ENCODE measurements at places on chromosomes 6 and 20.

DNA sequence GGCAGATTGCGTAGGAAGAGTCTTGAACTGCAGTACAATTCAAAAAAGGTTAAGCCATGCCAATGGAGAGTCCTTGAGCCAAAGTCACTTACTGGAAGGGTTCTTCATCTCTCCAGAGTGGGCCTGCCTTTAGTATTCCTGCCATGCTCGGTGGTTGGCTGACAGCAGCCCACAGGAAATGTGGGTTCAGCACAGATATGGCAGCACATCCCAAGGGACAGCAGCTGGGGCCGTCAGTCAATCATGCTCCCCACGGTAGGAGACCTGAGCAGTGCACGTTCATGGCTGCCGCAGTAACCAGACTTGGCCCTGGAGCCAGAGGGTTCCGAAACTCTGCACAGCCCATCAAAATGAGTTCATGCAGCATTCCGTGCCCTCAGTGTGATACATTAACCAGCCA, 63.6 kb upstream of the SIRPA start:
- DNase-seq = no peak

DNA sequence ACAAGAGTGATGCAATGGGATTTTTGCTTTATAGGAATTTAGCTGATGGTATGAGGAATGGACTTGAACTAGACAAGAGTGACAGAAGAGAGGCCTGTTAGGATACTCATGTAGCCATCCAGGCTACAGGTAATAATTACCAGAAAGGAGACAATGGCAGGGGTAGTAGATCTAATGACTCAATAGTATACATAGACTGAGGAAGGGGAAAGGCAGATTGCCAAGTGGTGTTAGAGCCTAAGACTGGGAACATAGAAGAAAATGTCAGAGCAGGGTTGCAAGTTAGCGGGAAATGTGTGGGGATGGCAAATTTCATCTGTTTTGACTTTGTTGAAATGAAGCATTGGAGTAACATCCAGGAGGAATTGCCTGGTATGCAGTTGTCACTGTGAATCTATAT, 295.6 kb downstream of the UTRN start:
- no peak for DNase-seq

DNA sequence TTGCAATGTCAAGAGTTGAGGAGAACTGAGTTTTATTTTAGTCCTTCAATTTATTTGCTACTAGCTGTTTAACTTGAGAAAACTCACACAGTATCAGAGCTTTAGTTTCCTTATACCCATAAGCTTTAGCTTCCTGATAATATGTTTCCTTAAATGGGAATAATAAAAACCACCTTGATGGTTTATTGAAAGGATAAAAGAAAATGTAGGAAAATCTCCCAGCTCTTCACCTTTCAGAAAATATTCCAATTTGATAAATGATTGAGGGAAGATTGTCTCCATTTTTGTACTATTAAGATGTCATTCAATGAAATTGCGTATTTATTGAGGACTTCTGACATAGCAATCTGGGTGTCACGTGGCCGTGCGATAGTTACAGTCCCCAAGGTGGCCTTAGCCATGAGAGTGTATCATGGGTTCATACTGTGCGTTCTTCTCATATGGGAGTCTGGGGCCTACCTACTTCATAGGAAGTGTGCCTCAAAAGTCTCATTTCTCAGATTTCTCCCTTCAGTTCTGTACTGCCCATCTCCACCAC, 296.3 kb upstream of the BMP2 start:
- DNase-seq = no peak

GRCh38 chr6:70370496-70370895, 42.8 kb upstream of the FAM135A start:
- DNase-seq = no peak

DNA sequence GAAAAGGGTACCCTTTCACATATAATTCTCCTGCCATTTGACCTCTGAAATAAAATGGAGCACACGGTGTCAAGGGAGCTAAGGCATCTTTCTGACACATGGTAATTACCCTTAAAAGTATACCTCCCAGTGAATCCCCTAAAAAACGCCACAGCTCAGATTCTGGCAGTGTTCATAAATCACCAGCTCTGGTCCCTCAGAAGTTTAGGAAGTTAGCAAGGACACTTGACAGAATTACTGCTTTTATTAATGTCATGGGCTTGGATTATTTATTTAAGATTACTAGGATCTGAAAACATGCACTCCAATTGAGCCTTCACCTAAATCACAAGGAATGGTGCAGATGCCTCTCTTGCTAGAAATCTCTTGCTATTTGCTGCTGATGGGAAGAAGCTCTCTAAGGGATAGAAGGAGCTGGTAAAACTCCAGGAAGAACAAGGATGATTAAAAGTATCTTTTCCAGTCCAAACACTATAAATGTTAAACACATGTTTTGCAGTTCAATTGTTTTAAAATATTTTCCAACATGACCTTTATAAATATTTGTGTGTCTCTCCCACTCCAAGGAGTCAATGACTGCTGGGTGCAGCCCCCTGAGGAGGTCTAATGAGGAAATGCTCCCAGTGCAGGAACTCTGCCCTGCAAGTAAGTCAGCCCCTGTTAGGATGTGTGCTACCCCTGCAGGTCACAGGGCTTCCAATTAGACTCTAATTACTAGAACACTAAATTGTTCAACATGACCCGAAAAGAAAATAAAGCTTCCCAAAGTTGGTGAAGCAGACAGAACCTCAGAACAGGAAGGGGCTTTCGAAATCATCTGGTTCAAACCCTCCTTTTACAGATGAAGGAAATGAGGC, 230.3 kb downstream of the TFAP2A start:
- DNase-seq = no peak

DNA sequence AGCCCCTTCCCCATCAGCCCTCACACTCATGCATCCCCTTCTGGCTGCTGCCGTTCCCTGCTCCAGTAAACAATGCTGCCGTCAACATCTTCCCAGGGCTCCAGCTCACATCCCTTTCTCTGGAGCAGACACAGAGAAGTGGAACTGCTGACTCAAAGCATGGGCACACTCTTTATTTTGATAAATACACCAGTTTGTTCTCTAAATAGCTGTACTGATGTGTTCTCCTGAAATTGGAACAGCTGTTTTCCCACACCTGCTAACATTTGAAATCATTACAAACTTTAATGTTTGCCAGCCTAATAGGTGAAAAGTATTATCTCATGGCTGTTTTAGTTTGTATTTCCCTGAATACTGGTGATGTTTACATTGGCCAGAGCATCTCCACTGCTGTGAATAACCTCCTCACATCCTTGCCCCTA, 102.1 kb upstream of the NXT1 start:
- DNase-seq = no peak

DNA sequence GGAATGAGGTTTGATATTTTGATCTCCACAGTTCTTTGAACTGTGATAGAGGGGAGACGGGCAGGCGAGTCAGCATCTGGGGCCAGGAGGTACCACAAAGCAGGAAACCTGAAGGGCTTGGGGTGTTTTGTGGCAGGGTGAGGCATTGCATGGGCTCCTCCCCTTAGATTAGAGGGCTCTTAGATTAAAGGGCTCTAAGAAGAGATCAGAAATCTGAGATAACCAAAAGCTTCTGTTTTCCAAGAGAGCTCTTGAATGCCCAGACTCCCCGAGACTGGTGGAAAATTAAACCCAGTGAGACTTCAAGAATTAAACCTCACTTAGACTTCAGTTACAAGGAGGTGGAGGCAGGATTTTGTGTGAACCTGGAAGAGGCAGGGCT, 2.4 kb upstream of the GPX5 start:
- DNase-seq = no peak

DNA sequence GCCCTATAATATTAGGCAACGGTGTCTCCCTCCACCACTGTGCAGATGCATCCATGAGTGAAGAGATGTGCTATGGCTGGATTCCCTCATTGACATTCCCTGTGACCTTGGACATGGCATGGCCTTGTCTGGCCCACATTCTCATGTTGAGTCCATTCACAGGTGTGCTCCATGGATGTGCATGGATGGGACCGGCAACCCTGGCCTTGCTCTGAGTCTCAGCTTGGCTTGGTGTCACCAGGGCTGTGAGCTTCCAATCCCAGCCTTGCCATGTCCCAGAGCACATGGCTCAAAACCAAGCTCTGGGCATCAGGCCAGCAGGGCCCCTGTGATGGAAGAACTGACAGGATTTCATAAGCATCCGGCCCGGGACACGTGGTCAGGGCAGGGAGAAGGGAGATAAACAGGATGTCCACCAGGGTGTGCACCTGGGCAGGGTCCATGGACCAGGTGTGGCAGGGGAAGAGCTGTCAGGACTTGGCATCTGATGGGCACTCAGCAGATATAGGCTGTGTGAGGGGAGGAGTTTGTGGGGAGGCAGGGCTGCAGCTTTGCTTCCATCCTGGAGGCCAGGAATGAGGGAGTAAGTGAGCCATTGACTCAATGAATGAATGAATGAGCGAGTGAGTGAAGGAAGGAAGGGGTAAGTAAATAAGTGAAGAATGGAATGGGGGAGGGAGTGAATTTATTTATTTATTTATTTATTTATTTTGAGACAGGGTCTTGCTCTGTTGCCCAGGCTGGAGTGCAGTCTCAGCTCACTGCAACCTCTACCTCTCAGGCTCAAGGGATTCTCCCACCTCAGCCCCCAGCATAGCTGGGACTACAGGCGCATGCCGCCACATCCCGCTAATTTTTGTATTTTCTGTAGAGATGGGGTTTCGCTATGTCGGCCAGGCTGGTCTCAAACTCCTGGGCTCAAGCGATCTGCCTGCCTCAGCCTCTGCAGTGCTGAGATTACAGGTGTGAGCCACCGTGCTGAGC, 15.7 kb downstream of the NRSN2 start:
- DNase-seq = no peak

DNA sequence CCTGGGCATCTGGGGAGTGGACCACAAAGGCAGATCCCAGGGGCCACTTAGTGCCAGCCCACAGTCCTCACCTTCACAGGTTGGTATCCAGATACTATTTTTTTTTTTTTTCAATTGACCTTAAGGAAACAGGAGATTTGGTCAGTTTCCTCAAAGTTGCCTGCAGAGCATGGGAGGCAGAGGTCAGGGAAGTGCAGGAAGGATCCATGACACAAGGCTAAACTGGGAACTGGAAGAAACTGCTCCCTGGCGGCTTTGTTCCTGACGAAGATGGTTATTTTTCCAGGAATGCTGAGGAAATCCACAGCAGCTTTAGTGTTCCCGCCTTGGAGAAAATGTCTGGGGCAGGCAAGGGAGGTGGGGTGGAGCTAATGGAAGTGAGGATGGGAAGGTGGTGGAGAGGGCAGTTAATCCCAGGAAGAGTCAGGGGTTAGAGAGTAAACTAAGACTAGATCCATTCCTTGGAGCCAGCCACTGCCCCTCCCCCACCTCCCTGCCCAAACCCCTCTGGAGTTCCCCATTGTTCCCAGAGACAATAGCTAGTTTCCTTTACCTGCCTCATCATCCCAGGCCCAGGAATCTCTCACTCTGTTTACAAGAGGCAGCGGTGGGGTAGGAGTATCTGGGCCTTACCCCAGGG, 14.3 kb upstream of the MYMX start:
- DNase-seq = no peak

DNA sequence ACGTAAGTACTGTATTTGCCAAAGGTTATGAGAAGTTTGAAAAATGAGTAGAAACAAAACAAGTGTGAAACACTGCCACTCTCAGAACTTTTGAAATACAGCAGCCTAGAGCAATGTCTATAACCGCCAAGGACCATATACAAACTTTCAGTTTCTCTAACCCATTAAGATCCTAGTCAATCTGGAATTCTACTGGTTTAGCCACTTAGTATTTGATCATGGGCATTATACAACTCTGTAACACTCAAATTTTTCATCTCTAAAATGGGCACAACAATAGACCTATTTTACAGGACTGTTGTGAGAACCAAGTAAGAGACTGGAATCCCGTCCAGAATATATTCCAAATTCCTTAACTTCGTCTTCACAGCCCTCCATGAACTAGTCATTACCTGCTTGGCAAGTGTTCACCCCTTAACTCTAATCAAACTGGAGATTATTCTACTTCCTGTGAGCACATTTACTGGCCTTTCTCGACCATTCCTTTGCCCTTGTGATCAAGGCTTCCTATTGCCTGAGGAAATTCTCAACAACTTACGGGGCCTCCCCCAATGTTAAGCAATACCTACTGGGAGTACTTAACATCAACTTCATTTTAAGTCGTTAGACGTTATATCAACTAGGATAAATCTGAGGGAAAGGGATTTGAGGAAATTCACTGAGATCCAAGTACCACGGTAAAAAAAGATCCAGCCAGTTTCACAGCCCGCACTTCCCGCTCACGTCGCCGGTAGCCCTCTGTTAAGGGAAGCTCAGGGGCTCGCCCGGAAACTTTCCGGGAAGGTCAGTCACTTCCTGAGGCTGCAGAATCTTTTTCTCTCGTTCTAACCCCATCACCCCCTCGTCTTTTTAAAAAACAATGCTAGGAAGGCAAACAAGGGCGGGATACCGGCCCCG, 1.1 kb downstream of the EIF2S2 start:
- DNase-seq = no peak
